ENCODE measurements at places on chromosomes 5 and 9.

DNA sequence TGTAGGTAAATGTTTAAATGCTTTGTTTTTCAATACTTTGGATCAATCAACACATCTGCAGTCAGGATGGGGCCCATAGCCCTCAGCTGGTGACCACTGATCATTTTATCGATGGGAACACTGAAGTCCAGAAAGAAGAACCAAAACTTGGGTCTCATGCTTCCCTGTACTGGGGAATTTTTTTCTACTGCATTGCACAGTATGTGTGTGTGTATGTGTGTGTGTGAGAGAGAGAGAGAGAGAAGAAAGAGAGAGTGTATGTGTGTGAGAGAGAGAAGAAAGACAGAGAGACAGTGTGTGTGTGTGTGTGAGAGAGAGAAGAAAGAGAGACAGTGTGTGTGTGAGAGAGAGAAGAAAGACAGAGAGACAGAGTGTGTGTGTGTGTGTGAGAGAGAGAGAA, 202.9 kb upstream of the MSX2 start:
- no peaks in the 10 kb centered on the region for H3K27me3 ChIP-seq
- H3K4me3 ChIP-seq = no peak overlapping the region
- H3K36me3 ChIP-seq = no peaks in the 10 kb centered on the region
- H3K4me1 ChIP-seq = no peaks in the 10 kb centered on the region
- no peak for DNase-seq

GRCh38 chr5:65086234-65086890, 317.6 kb downstream of the CWC27 start:
- H3K4me1 ChIP-seq = no peaks in the 10 kb centered on the region
- no peak overlapping the region for H3K27ac ChIP-seq
- no peaks in the 10 kb centered on the region for H3K27me3 ChIP-seq
- no peaks in the 10 kb centered on the region for H3K36me3 ChIP-seq

- peak; percentile 23 for DNase-seq
- peaks cover 4% of the 10 kb centered on the region for H3K36me3 ChIP-seq
- no peaks in the 10 kb centered on the region for H3K27me3 ChIP-seq
- no peaks in the 10 kb centered on the region for H3K4me1 ChIP-seq
Measured at GRCh38 chr5:73066466-73066865, 53.9 kb upstream of the TMEM171 start.

- DNase-seq = no peak
- no peaks in the 10 kb centered on the region for H3K4me1 ChIP-seq
- H3K36me3 ChIP-seq = no peaks in the 10 kb centered on the region
- no peak overlapping the region for H3K27ac ChIP-seq
- no peaks in the 10 kb centered on the region for H3K27me3 ChIP-seq
Measured at GRCh38 chr5:19745247-19745646, 242.8 kb downstream of the CDH18 start.

Measured in mesenchymal stem cell (in vitro differentiated cells and primary cell).